ENCODE measurements at places on chromosomes 2 and 18.

- DNase-seq, result no peak
These were observed 238.8 kb downstream of the SLC8A1 start for GRCh38 chr2:40213071-40213470.

DNA sequence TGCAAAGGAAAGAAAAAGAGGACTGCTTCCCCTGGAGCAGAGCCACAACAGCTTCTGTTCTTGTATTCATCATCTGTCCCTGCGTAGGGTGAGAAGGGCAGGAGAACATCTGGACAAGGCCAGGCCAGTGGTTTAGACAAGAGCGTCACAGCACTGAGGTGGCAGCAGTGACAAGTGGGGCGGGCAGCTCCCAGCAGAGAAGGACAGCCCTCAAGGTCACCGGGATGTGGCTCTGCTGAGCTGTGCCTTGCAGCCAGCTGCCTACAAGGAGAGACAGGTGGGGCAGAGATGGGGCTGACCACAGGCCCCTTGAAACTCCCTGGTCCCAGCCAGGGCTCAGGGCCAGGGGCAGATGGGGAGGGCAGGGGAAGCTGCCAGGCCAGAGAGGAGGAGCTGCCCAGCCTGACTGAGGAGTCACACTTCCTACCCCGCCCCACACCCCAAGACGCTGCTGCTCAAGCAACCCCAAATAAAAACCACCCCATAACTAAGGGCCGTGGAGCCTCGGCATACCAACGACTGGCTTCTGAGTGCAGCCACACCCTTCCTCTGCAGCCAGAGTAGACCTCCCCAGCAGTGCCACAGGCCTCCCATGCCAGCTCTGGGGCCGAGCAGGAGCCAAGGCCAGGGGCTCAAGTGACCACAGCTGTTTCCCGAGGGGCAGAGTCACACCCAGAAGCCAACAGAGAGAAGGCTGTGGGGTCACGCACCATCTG, 5.4 kb downstream of the RAB11FIP5 start:
- no peak for DNase-seq

DNA sequence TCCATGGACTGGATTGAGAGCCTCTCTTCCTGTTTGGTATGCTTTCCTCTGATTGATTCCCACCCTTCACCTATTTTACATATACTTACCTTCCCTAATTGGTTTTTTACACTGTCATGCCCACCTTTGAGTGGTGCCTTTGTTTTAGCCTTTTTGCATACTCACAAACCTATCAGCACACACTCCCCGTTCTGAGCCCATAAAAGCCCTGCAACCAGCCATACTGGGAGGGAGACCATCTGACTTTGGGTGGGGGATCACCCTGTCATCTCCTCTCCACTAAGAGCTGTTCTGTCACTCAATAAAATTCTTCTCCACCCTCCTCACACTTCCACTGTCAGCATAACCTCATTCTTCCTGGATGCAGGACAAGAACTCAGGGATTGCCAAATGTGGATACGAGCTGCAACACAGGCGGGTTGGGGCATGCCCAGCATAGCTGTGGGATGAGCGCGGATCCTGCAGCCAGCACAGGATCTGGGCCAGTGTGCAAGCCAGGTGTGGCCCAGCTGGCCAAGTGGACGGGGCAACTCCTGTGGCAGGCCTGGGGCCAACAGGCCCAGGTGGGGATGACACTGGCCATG, 9.4 kb upstream of the MOB1A start:
- no peak for DNase-seq

- DNase-seq, result no peak
These were observed 516.5 kb downstream of the XIRP2 start for GRCh38 chr2:167404627-167405284.

DNA sequence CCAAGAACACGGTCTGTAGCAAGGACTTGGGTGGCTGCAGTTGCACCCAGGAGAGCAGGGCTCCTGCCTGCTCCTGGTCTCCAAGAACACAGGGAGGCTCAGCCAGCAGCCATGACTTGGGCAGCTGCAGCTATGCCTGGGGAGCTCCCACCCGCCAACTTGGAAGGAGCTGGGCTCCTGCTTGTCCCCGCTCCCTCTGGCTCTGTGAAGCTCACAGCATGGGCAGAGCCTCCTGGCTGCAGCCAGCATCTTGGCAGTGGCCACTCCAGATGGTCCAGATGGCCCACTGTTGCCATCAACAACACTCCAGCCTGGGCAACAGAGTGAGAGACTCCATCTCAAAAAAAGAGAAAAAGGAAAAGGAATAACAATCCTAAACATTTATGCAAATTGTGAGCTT, 5.2 kb downstream of the ZSCAN30 start:
- DNase-seq, result no peak

DNA sequence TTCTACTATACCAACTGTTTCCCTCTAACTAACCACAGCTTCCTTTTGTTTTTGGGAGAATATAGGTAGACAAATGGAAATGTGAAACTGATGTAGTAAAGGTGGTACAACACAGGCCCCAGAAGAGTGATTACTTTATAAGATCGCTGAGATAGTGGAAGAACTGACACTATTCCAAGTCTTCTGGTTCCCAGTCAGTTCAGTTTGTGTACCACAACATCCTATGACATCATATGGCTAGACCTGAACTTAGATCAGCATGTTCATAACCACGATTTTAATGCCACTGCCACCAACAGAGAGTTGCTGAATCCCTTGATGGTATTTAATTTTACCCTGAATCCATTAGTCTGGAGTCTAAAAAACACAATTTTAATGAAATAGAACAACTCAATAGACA, 328.9 kb downstream of the GPD2 start:
- peak; percentile 4 for DNase-seq

DNA sequence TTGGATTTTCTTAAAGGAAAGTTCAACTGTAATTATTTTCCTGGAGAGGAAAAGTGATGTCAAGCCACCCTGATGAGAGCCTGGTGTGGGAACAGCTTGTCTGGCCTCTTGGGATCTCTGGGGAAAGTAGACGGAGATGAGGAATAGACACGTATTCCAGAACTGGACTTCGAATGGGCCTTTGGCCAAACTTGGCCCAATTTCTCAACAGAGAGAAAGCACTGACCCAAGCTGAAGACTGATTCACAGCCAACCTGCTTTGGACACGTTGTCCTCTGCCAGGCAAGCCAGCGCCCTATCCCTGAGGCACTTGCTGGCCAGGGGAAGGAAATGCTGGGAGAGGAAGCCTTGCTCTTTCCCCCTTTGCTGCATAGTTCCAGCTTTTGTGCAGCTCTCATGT, 70.8 kb upstream of the CTAGE1 start:
- no peak for DNase-seq

Data from Jurkat, Clone E6-1 (cell line).